Anterior cingulate cortex (tissue), 58 donors: ENCODE measurements at places on chromosomes 12 and 14.

- DNase-seq: no peak
Measured at GRCh38 chr12:2306735-2307134, 253.9 kb downstream of the CACNA1C start.

GRCh38 chr12:54988402-54989054 lies 4.0 kb upstream of the TESPA1 start:
- DNase-seq: no peak

DNA sequence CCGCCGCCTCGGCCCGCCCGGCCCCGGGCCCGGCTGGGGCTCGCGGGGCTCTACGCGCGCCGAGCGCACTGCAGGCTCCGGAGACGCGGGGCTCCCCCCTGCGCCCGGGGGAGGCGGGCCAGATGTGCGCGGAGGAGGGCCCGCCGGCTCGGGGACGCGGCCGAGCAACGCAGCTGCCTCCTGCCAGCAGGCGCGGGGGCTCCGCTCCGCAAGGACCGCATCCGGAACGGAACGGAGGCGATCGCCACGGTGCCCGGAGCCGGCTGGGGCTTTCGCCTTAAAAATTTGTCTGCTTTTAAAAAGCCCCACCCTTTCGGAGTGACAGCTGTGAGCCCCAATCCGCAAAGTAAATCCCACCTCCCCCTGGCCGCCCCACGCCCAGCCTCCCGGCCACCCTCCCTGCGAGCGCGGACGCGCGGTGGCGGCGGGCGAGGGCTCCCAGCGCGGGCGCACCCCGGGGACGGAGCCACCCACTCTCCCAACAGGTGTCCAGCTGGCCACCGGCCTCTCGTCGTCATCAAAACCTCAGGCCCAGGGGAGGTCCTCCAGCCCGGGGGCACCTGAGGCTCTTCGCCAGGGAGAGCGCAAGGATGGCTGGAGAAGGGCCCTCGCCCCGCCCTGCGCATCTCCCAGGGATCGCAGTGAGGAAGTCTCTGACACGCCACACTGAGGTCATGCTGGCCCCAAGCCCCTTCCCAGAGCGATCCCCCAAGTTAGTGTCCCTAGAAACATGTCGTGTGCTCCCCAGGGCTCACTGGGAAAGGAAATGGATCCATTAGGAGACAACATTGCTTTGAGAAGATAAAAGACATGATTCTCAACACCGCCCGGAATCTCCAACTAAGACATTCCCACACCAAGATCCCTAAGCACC lies at the start of gene TMEM132D:
TSS of gene TMEM132D (minus strand) at position 70 of the 874 bp plus-strand sequence.
- DNase-seq: no peak

DNA sequence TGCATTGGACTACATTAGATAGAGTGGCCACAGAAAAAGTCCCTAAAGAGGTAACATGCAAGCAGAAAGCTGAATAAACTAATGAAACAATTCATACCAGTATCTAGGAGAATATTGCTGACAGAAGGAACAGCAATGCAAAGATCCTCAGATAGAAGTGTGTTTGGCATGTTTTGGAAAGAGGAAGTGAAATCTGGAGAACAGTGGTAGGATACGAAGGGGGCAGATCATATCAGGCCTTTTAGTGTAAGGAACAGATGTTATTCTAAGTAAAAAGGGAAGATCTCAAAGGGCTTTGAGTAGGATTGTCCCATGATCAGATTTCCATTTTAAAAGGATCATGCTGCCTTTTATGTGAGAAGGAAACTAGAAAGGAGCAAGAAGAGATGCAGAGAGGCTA lies 342.9 kb downstream of the PAWR start:
- DNase-seq: no peak
